ENCODE measurements at places on chromosomes 1 and 21.

GRCh38 chr1:16975211-16975610, 5.2 kb downstream of the MFAP2 start:
- no peak for DNase-seq

GRCh38 chr1:27448982-27449381, 41.0 kb downstream of the WASF2 start:
- no peak for DNase-seq

DNA sequence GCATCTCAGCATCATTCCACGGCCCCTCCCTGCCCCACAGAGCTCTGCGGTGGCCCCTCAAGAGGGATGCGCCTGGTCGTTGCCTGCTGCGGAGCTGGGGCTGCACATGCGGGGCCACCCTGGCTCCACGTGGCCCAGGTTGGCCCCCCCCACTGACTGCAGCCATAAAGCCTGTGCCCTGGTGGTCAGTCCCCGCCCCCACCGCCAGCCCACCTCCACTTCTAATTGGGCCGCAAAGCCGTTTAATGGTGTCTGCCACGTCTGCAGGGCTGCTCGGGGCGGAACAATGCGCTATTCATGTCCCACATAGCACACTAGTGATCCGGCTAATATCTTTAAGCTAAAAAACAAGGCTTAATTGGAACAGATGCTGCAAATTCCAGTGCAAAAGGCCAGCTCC, 33.5 kb upstream of the ACTRT2 start:
- DNase-seq: no peak

GRCh38 chr1:211625040-211625439, 46.1 kb upstream of the SLC30A1 start:
- DNase-seq: no peak

DNA sequence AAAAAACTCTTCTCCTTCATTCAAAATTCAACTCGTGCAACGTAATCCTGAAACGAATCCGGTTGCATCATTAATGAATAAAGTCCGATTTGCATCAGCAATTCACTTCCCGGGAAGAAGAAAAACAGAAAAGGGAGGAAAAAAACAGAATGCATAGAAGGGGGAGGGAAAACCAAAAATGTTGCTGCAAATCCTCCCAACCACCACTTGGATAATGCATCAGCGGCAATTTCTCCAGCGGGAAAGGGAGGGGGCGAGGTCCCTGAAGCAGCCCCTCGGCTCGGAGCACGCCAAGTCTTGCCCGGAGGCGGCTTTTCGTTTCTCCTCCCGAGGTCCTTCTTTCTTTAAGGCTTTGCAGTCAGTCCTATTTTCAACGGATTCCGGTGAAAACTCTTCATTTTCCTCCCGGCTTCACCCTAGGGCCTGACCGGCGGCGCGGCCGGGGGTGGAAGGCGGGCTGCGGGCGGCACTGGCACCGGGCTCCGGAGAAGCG, 723 bp downstream of the CDC42BPA start:
- no peak for DNase-seq

DNA sequence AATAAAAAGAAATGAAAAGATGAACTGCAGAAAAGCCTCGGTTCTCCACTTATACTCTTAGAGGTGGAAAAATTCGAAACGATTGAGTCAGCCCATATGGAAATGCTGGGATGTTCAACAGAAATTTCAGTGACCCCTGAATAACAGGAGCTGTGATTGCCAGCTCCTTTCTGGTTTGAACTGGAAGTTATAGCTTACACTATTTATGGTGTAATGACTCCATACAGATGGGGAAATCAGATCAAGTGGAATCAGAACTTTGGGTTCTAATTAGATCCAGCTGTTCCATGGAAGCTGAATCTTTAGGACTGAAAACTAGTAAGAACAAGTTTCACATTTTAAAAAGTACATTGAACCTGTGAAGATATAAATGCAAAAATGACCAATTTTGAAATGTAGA, 569.3 kb upstream of the ZRANB2 start:
- no peak for DNase-seq
